ENCODE measurements at places on chromosomes 7 and 10.
A peak's percentile ranks its signal among the peaks of the same experiment; 100 is the strongest.

DNA sequence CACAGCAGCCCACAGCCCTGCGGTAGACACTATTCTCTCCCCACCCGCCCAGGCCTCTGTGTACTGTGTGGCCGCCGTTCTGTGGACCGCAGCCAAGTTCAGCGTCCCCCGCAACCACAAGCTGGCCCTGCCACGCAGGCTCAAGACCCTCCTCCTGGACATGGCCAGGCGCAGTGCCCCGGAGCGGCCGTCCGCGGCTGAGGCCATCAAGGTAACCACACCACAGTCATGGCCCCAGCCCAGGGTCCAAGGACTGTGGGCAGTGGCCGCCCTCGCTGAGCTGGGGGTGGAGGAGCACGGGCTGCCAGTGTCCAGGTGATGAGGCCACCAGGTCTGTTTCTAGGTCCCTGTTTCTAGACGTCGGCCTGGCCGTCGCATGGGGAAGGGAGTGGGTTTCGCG is 34.4 kb upstream of the UTF1 start:
- DNase-seq = no peak

- no peak for DNase-seq
Observed at GRCh38 chr7:74271742-74272141, 17.5 kb upstream of the CLIP2 start.

GRCh38 chr10:30502266-30503060 is 68.5 kb downstream of the MAP3K8 start:
- no peak for DNase-seq

GRCh38 chr7:13911909-13912308 is 77.6 kb downstream of the ETV1 start:
- no peak for DNase-seq

DNA sequence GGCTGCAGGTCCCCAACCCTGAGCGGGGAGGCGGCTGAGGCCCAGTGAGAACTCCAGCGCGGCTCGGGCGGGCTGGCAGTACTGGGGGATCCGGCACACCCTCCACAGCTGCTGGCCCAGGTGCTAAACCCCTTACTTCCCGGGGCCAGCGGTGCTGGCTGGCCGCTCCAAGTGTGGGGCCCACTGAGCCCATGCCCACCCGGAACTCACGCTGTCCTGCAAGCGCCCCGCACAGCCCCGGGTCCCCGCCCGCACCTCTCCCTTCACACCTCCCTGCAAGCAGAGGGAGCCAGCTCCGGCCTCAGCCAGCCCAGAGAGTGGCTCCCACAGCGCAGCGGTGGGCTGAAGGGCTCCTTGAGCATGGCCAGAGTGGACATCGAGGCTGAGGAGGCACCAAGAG is 25.0 kb downstream of the RNF133 start:
- no peak for DNase-seq

- no peak for DNase-seq
Observed at GRCh38 chr7:75814407-75814947, 871 bp upstream of the CCL24 start.

- no peak for DNase-seq
Observed at GRCh38 chr7:66877577-66878300, 43.3 kb upstream of the TMEM248 start.

- DNase-seq = peak; percentile 21
Observed at GRCh38 chr10:127813290-127813689, 76.3 kb downstream of the FOXI2 start.

DNA sequence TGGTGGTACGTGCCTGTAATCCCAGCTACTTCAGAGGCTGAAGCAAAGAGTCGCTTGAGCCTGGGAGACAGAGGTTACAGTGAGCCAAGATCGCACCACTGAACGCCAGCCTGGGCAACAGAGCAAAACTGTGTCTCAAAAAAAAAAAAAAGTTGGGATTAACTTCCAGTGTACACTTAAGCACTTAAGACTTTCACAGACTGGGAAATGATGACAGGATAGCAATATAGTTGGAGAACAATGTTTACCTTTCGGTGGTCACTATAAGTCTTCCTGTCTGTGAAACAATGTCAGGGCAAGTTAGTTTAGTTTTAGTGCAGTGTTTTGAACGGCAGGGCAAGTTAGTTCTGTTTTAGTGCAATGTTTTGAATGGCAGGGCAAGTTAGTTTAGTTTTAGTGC is 130.2 kb downstream of the TPST1 start:
- no peak for DNase-seq

GRCh38 chr10:50567384-50567783 is 56.4 kb downstream of the SGMS1 start:
- no peak for DNase-seq

DNA sequence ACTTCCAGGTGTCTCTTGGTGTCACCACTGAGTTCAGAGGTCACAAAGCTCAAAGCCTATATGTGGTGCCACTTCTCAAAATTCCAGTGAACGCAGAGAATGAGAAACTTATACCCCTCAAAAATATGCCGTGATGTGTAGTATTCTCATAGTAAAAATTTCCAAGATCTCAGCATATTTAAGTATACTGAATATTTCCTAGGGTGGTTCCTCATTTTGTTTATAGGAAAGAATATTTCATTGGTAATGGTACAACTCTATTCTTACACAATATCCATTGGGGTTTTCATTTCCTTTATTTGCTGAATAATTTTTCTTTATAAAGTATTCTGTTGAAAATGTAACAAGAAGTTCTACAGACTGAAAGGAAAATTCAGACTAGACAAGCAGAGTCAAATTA is 58.9 kb upstream of the ADO start:
- no peak for DNase-seq

GRCh38 chr7:135731-136645 is 56.4 kb upstream of the FAM20C start:
- no peak for DNase-seq

GRCh38 chr7:6246251-6246917 is 26.0 kb downstream of the CYTH3 start:
- DNase-seq = no peak

DNA sequence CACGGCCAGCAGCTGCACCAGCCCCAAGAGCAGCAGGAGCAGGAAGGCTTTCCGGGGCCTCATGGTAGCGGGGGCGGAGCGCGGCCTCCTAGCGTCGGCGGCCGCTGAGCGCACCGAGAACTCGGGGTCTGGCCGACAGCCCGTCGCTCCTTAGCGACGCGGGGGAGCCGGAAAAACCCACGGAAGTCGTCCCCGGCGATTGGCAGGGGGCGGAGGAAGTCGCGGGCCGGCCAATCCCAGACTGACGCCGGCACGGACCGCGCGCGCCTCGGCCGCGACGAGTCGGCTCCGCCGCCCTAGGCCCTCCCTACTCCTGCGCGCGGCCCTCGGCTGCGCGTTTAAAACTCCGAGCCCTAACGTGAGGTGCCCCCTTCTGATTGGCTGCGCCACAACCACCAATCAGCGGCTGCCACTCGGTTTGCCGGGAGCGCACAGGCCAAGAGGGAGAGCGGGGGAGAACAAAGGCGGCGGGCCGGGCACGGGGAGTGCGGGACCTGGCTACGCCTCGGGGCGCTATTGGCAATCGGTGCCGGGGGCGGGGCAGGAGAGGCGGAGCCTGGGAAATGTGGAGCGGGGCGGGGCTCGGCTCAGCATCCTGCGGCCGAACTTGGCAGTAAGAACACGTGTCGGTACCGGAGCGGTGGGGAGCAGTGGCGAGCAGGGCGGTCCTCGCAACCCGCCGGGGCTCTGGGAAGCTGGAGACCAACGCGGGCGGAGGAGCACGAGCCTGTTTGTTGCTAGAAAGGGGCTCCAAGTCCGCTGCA is at the start of gene PDIA4:
PDIA4 (minus strand) TSS at position 160 of the 764 bp plus-strand sequence; CDS start at position 63, 97 bp downstream.
- DNase-seq = peak; percentile 99

DNA sequence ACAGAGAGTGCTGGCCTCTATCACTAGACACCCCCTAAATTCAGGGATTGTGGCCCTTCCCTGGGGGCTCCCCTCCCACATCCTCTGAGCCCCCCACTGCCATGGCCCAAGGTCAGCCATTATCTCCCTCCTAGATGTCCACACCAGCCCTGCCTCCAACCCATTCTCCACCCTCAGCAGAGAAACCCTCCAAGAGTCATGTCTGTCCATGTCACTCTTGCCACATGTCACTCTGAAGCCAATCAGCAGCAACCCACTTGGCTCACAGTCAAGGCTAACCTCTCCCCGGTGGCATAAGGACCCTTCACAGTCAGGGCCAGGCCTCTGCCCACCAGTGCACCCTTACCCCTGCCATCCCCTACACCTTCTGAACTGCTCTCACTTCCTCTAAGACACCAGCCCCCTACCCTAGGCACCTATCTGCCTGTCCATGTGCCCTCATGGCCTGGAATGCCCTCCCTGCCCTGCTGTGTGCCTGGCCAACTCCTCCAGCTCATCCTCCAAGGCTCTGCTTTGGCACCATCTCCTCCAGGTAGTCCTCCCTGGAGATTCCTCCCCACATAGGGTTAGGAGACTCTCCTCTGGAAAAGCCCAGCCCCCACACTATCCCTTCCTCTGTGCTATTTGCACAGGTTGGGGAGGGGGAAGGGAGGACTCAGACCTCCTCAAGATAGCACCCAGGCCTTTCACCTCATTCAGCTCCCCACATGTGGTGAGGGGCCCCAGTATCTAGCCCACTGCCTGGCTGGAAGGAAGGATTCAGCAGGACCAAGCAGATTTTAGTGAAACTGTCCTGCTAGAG is 83.7 kb downstream of the GRID1 start:
- DNase-seq = no peak

- DNase-seq = no peak
Observed at GRCh38 chr10:3179174-3179573, 6.6 kb upstream of the PITRM1 start.

- DNase-seq = no peak
Observed at GRCh38 chr10:70296406-70296899, 12.6 kb upstream of the NPFFR1 start.

- no peak for DNase-seq
Observed at GRCh38 chr7:47256016-47256415, 325.9 kb downstream of the TNS3 start.

- DNase-seq = no peak
Observed at GRCh38 chr7:132866144-132866531, 215.8 kb downstream of the CHCHD3 start.

GRCh38 chr10:34145715-34146114 is 669.4 kb downstream of the PARD3 start:
- DNase-seq = no peak

- no peak for DNase-seq
Observed at GRCh38 chr7:110157631-110158362, 933.1 kb upstream of the LRRN3 start.

- DNase-seq = no peak
Observed at GRCh38 chr10:87771871-87772500, 46.0 kb downstream of the ATAD1 start.

GRCh38 chr7:130841416-130841815 is 107.4 kb upstream of the KLF14 start:
- no peak for DNase-seq

DNA sequence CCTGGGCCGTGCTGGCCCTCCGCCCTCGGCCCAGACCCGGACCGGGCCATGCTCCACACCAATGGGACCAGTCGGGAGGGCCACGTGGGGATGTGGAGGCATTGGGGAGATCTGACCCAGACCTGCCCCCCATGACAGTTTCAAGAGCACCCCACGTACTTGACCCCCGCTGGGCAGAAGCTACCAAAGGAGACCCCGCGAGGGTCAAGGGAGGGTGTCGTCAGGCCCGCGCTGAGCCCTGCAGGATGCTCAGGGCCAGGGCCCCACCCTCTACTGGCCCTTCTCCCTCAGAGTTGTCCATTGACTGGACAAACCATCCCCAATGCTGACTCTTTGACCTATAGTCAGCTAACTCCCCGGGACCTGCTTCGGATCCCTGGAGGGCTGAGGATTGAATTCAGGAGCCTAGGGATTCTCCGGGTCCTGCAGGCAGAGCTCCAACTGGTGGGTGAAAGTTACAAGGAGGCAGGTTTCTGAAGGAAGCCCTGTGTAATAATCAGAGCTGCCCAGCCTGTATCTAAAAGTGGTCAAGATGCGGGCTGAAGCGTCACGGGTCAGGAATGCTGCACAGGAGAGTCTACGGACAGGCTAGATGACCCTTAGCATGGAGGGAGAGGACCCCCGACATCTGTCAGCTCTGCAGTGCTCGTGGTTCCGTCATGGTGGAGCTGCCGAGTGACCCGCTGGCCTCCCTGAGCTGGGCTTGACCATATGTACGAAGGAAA is 498 bp upstream of the CALHM2 start:
- no peak for DNase-seq

GRCh38 chr10:131706476-131706875 is 194.3 kb upstream of the PPP2R2D start:
- DNase-seq = no peak
